ENCODE measurements at places on chromosomes 6 and 20.
A peak's percentile ranks its signal among the peaks of the same experiment; 100 is the strongest.

GRCh38 chr20:63137851-63138415 is 78.0 kb downstream of the YTHDF1 start:
- DNase-seq = no peak

GRCh38 chr20:50587291-50587961 is 77.2 kb downstream of the PTPN1 start:
- DNase-seq = no peak

- no peak for DNase-seq
Measured at GRCh38 chr6:7439228-7439627, 49.6 kb downstream of the RIOK1 start.

GRCh38 chr6:155158030-155158843 is 105.6 kb upstream of the CLDN20 start:
- no peak for DNase-seq

GRCh38 chr6:122361314-122361979 is 38.0 kb upstream of the HSF2 start:
- no peak for DNase-seq

GRCh38 chr6:108728826-108729225 is 119.4 kb upstream of the ARMC2 start:
- DNase-seq = no peak

DNA sequence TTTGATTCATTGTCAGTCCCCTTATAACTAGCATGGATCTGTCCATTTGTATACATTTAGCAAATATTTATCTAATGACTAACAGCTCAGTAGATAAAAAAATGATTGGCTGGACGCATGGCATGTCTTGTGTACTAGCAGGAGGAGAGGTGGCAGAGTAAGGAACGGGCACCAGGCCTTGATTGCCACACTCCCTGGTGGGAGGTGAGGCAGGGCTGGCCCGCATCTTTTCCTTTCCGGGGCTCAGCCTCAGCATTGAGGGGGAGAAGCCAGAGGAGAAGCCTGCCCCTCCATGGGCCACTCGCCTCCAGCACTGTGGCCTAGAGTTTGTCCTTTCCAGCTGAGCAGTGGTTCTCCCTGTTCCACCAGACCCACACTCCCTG is 84.9 kb upstream of the TMEM181 start:
- DNase-seq = no peak

DNA sequence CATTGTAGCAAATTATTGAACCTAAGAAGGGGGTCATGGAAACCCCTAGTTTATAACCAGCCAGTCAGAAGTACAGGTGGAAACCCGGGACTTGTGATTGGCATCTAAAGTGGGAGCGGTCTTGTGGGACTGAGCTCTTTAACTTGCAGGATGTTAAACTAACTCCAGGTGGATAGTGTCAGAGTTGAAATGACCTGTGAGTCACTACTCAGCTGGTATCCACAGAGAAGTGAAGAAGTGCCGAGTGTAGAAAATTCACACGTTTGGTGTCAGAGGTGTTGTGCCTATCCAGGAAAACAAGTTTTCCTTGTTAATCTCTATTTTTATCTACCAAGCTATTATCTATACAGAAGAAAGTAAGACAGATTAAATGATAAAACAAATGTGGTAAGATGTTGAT is 179.7 kb downstream of the ADGRG6 start:
- DNase-seq = no peak

- no peak for DNase-seq
Measured at GRCh38 chr6:142008781-142009180, 123.9 kb upstream of the GJE1 start.

DNA sequence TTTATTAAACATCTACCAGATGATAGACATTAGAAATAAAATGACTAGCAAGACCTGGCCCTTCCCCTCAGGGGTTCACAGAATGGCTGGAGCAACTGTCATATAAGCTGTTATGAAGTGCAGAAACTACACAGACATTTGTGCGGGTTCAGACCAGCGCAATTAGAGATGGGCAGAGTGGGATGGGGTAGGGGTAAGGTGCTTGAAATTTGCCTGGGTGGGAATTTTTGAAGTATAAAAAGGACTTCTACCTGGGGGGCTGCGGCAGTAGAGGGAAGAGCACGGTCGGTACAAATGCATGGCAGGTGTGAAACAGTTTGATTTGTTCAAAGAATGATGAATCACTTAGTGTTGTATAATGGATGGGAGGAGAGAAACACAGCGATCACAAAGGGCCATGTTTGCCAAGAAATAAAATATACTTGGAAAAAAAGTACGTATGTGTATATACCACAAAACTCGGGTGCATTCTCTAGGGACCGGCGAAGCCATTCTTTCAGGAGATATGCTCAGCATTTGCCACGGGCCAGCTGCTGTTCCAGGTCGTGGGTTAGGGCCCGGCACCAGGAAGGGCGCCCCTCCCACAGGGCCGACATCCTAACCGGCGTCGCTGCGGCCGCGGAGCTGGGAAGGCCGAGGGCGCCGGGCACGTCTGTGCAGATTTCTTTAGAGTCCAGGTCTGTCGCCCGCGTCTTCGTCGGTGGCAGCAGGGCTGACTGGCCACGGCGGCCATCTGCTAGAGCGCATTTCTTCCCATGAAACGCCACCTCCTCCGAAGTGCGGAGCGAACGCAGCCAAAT is 809 bp upstream of the NOL7 start:
- DNase-seq = peak; percentile 8

DNA sequence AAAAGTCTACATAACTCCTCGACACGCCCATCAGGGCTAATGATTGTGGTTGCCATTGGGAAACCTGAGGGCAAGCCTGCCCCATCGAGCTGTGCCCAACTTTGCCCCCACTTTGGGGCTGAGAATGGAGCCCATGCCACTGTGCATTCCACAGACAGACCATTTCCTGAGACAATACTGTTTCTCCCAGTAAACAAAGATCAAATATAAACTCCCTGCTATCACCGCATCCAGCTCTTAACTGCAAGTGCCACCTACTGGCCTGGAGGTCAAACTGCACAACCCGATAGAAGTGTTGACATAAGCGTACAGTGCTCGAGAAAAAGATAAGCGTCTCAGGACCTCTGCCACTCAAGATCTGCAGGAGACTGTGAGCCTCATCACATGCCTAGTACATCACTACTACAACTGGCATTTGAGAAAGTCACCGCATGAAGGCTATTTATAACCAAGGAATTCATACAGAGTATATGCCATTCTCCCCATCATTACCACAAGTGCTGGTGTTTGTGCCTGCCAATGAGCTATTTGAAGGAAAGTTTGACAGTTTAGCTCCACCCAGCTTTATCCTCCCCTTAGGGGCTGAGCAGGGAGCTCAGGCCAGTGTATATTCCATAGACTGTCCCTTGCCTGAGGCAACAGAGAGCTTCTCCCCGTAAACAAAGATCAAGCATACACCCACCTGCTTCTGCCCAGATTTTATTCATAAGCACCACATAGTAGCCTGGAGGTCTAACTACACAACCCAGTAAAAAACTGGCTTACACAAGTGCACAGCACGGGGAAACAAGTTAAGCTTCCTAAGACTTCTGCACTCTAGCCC is 4.5 kb upstream of the DEFB126 start:
- no peak for DNase-seq

DNA sequence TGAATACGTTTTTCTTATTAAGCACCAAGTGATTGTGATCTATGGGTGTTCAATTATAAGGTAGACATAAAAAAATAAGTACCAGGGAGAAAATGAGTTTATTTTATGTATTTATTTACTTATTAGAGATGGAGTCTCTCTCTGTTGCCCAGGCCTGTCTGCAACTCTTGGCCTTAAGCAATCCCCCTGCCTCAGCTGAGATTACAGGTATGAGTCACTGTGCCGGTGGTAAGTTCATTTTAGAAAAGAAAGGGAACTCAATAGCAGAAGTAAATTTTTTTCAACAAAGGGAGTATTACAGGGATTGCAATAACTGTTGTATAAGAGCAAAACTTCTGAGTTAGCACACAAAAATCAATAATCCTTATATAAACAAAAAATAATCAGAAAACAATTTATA is 98.7 kb upstream of the FUT9 start:
- DNase-seq = no peak

GRCh38 chr6:12969966-12970365 is 253.4 kb downstream of the PHACTR1 start:
- DNase-seq = no peak

DNA sequence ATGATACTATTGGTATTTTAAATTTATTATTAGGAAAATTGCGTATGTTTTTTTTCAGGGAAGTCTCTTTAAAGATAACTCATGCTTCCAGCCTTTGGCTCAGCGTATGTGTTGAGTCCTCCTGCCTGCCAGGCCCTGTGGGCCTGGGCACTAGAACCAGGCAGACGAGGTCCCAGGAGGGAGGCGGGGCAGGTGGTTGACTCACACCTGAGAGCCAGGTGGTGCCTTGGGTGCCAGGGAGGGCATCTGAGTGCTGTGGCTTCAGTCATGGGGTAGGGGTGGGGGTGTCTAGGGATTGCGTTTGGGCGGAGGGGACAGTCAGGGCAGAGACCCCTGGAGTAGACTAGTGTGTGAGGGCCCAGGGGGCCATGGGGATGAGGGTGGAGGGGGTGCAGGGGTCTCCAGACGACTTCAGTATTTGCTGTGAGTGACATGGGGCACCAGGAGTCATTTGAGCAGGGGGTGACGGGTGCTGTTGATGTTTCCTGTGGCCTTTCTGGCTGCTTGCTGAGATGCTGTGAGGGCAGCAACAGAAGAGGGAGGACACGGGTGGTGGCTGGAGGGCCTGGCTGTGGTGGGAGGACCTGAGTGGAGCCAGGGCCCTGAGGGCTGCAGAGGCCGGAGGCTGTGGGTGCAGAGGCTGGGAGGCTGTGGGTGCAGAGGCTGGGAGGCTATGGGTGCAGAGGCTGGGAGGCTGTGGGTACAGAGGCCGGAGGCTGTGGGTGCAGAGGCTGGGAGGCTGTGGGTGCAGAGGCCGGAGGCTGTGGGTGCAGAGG is 14.8 kb upstream of the ADRM1 start:
- DNase-seq = no peak

- no peak for DNase-seq
Measured at GRCh38 chr6:79241228-79241627, 6.7 kb upstream of the HMGN3 start.

DNA sequence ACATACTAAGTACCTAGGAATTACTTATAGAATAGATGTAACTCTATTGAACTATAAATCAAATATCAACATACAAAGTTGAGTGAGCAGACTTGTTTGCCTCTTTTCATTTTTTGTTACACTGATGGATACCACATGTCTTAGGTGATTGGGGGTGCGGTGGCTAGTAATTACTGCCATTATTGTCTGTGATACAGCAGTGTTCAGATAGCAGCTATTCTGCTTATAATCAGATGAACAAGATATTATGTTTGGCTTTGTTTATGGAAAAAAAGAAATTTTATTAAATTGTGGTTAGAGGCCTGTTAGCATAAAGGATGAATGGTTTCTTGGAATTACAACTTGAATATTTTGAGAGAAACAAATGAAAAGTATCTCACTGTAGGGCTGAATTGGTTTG is 55.9 kb downstream of the KCNQ5 start:
- DNase-seq = no peak

DNA sequence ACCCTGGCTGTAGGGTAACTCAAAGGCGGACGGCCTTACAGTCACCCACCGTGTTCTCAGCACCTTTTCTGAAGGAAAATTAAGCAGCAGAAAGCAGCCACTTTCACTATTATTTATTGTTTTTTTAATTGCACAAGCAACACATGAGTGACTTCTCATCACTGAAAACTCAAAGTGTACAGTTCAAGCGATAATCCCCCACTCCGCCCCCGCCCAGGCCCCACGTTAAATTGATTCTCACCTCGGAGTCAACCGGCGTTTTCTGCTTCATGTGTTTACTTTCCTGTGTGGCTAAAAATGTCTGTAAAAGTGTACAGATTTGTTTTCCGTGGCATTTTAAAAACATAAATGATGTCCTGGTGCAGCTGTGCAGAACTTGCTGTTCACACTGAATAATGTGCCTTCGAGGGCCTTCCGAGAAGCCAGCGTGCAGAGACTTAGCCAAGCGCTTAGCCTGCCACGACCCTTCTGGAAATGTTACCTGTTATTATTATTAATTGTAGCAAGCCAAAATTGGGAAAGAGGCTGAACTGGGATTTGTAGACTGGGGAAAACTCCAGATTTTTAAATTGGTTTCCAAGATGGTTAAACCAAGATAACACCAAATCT is 335.7 kb downstream of the CDH4 start:
- DNase-seq = no peak

DNA sequence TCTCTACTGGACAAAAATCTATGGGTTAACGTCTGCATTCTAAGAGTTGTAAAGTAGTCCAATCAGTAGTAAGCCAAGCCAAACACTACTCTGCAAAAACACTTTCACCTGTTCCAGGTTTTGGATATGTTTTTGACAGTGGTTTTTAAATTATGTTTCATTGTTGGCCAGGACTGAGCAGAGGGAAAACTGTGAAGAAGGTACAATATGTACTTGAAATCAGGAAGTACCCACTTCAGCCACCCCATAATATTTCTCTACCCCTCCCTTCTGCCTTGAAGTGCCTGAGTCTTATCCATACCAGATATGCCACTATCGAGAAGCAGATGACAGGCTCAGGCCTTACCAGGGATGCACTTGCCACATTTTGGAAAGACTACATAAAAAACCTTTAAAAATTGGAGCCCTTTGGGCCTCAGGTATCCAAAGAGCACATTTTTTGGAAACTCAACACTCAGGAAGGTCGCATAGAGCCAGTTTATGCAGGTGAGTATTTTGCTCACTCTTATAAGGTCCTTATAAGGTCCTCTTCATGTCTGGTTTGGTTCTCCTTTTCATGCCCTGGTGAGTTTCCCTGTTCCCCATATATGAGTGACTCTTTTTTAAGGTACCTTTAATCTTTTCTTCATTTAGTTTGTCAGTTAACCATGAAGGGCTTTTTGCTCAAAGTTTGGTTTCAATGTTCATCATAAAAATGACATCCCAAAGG is 859.3 kb upstream of the FLRT3 start:
- DNase-seq = no peak

DNA sequence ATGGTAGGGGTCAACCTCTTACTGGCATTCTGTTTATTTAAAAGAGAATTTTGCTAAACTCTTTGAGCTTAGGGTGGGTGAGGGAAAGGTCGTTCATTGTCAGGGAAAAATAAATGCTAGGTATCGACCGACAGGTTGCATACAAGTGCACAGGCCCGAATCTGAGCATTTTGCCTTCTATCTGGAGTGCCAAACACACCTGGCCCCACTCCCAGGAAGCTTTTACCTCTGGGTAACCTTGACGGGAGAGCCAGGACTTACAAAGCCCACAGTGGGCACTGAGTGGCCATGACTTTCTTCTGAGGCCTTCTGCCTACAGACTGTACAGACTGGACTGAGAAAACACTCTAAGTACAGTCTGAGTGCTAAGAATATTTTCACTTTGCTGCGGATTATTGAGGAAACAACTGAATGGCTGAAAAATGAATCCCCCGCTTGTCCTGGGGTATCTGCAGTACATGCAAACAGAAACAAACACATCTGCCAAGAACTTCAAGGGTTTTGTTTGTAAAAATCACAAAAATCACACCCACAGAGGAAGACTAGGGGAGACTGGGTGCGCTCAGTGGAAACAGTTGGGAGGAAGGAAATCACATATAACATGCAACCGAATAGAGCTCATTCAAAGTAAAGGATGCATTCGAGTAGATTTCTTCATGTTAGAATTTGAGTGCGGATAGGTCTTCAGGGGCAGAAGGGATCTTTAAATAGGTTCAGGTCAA is 152.8 kb downstream of the NFATC2 start:
- no peak for DNase-seq
